ENCODE measurements at places on chromosomes 16 and 17.

- no peak for DNase-seq
These were observed 8.7 kb downstream of the PFAS start for GRCh38 chr17:8257801-8258200.

DNA sequence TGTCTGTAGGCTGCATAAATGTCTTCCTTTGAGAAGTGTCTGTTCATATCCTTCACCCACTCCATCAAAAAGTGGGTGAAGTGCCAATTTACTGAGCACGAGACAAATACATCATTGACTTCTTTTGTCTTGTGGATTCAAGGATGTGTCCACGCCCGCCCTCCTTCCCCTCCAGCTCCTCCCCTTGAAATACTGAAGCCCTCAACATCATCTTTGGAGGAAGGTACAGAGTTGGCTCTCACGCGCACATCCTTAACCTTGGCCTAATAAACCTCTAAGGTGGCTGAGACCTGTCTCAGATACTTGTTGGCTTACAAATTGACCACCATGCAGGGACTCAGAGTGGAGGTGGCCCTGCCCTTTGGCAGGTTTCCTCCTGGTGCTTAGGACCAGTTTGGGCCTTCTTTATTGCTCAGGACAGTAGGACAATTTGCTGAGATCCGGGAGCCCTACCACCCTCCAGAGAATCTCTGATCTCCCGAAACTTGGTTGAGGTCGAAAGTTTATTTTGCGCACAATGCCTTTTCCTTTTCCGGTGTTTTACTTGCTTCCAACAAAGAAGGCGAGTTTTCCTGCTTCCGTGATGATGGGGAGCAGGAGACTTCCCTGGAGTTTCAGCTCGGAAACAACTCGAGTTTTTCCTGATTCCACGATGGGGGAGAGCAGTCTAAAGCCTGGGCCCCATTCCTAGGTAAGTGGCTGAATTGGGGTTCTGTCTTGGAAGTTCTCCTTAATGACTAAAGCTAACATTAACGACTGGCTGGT, 14.1 kb upstream of the CDK10 start:
- DNase-seq: no peak

- DNase-seq: no peak
These were observed 10.7 kb downstream of the SCGB1C2 start for GRCh38 chr17:147796-148740.

GRCh38 chr17:38867179-38867967, 2.5 kb upstream of the LASP1 start:
- no peak for DNase-seq

- no peak for DNase-seq
These were observed 681.4 kb downstream of the WWOX start for GRCh38 chr16:78780808-78781207.

- DNase-seq: no peak
These were observed 42.5 kb upstream of the RASD1 start for GRCh38 chr17:17538417-17539391.

DNA sequence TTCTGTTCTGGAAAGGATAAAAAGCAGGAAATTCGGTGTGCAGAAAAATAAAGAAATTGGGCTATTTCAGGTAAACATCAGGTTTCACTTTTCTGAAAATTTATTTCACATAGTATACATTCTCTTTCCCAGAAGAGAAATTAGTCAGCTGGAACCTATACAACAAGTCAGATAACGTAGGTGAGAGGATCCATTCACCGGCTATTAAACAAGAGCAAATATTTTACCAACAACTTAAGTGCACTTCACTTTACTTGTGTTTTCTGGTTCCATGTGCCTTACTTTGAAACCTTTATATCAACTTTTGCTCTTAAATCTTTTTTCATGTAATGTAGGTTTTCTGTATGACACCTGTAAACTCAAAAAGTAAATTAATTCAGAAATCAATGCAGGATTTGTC, 839.7 kb downstream of the CDH11 start:
- no peak for DNase-seq

DNA sequence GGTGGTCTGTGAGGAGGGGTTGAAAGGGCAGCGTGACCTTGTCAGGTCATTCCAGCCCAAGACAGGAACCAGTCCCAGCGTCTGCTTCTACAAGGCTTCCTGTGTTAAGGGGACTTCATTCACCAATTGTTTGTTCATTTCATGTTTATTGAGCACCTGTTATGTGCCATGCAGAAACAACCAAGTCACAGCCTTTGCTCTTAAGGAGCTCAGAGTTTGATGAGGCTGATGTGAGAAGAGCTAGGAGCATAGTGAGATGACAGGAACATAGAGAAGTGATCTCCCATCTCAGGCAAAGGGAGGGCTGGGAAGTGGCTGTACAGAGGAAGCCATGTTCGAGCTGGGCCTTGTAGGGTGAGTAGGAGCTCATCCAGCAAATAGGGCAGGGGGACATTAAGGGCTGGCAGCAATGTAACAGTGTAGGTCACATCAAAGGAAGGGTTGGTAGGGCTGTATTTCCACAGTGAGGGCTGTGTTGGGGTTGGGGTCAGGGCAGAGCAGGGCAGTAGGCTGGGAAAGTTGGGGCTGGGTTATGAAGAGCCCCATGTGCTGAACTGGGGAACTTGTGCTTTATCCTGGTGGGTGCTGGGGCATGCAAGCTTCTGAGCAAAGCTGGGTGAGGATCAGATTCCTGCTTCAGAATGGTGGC, 79.8 kb downstream of the ARHGAP23 start:
- DNase-seq: no peak

- DNase-seq: no peak
These were observed 5.8 kb downstream of the TMEM97 start for GRCh38 chr17:28324781-28325180.

- DNase-seq: no peak
These were observed 41.8 kb downstream of the IL4R start for GRCh38 chr16:27355610-27356009.
